Pulmonary artery endothelial cell (primary cell): ENCODE measurements at places on chromosomes 11 and 22. TPM values are rescaled to one million over a fixed set of nuclear protein-coding genes. Genes with fewer than 3 reads are reported as not detected.

The APOA1 gene
- total RNA-seq, result not detected in 2 replicates

The REXO2 gene
- 172 and 187 TPM in 2 replicates for total RNA-seq

The CAVIN3 gene
- total RNA-seq, result 62.8 and 94.6 TPM in 2 replicates

The LMNTD2 gene
- 0.56 and 0.86 TPM in 2 replicates for total RNA-seq

The MIAT gene
- 0.26 and 0.32 TPM in 2 replicates for total RNA-seq

The SCGB1C1 gene
- not detected in 2 replicates for total RNA-seq

The P2RX3 gene
- not detected in 2 replicates for total RNA-seq

The SLC6A5 gene
- not detected in 2 replicates for total RNA-seq

The SCN4B gene
- 0.13 and 0.21 TPM in 2 replicates for total RNA-seq

The C11orf86 gene
- total RNA-seq, result not detected in 2 replicates

The LRP4 gene
- 0.53 and 1.9 TPM in 2 replicates for total RNA-seq

The IGSF9B gene
- under 0.01 and 0.07 TPM in 2 replicates for total RNA-seq

The OVOL1 gene
- not detected in 2 replicates for total RNA-seq

The ASCL2 gene
- not detected in 2 replicates for total RNA-seq

The ACR gene
- 0.13 TPM in 1 of 2 replicates, not detected in the other for total RNA-seq

The MAPK8IP1 gene
- total RNA-seq, result 5.1 and 5.5 TPM in 2 replicates

The TANGO2 gene
- 36.4 and 72.1 TPM in 2 replicates for total RNA-seq

The FBXO3 gene
- total RNA-seq, result 24.2 and 35.0 TPM in 2 replicates

The HSPB2 gene
- total RNA-seq, result not detected in 2 replicates

The RCOR2 gene
- 0.21 and 1.3 TPM in 2 replicates for total RNA-seq

The CACNA1I gene
- total RNA-seq, result under 0.01 TPM in 1 of 2 replicates, not detected in the other

The HBG2 gene
- total RNA-seq, result not detected in 2 replicates

The GAS2 gene
- total RNA-seq, result 0.53 and 0.88 TPM in 2 replicates

The TPH1 gene
- total RNA-seq, result under 0.01 TPM in 1 of 2 replicates, not detected in the other

The RIN1 gene
- total RNA-seq, result 4.7 and 6.4 TPM in 2 replicates

The OR5M8 gene
- total RNA-seq, result not detected in 2 replicates

The RFPL3 gene
- total RNA-seq, result not detected in 2 replicates

The ST14 gene
- under 0.01 and 0.07 TPM in 2 replicates for total RNA-seq

The TCP11L1 gene
- total RNA-seq, result 13.4 and 14.8 TPM in 2 replicates

The ZNRF3 gene
- 3.3 and 3.8 TPM in 2 replicates for total RNA-seq

The OR9Q1 gene
- total RNA-seq, result not detected in 2 replicates

The TRIM6 gene
- 2.0 TPM in 2 replicates for total RNA-seq

The OR10D3 gene
- not detected in 2 replicates for total RNA-seq

The ARHGAP20 gene
- total RNA-seq, result 1.8 and 2.6 TPM in 2 replicates
